ENCODE measurements at places on chromosomes 5 and 9.

- no peak for DNase-seq
Measured at GRCh38 chr9:120942186-120943001, 15.8 kb upstream of the TRAF1 start.

- no peak for DNase-seq
Measured at GRCh38 chr5:19904766-19905165, 83.2 kb downstream of the CDH18 start.

DNA sequence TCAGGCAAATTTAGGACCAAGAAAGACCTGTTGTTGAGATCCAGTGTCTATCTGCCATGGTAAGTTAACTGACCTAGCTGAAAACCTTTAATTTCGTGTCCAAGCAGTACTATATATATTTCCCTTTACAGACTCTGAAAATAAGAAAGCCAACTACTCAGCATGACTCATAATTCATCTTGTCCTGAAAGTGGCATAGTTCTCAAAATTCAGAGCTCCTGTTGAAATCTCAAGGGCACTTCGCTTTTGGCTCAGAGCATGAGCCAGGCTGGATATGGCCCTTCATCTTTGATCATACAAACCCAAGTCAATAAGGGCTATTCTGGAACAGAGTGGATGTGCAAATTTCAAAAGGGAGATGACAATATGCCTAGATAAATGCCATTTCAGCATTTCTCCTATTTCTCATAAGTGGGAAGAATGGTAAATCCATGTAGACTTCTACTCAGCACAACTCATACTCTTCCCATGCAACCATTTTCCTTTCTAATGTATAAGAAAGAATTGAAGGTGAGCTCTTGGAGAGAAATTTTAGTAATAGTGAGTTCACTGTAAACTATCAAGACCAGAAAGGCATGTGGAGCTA is 567.9 kb upstream of the DAB2 start:
- DNase-seq: no peak

DNA sequence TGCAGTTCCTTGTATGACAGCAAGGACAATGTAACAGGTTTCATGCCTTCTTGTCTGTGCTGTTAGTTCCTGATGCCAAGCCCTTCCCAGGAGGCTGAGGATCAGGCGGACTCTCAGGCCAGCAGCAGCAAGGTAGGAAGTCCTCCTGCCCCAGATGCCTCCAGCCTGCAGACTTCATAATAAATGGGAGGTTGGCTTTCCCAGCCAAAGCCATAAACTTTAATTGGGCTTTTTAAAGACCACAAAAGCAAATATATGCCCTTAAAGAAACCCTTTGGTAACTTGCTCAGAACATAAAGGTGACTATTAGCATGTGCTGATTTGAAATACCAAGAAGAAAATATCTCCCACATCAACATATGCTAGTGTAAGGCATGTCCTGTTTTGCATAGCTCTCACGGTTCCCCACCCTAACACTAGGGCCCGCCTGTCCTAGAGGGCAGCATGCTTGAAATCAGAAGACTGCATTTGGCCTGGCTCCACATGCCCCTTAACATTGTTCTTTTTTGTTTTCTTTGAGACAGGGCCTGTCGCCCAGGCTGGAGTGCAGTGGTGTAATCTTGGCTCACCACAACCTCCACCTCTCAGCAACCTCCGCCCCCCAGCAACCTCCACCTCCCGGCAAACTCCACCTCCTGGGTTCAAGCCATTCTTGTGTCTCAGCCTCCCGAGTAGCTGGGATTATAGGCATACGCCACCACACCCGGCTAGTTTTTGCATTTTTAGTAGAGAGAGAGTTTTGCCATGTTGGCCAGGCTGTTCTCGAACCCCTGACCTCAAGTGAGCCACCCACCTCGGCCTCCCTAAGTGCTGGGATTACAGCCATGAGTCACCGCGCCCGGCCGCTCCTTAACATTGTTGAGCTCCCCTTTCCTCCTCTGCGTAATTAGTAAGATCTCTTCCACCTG is 44.6 kb upstream of the FCN1 start:
- DNase-seq: no peak

DNA sequence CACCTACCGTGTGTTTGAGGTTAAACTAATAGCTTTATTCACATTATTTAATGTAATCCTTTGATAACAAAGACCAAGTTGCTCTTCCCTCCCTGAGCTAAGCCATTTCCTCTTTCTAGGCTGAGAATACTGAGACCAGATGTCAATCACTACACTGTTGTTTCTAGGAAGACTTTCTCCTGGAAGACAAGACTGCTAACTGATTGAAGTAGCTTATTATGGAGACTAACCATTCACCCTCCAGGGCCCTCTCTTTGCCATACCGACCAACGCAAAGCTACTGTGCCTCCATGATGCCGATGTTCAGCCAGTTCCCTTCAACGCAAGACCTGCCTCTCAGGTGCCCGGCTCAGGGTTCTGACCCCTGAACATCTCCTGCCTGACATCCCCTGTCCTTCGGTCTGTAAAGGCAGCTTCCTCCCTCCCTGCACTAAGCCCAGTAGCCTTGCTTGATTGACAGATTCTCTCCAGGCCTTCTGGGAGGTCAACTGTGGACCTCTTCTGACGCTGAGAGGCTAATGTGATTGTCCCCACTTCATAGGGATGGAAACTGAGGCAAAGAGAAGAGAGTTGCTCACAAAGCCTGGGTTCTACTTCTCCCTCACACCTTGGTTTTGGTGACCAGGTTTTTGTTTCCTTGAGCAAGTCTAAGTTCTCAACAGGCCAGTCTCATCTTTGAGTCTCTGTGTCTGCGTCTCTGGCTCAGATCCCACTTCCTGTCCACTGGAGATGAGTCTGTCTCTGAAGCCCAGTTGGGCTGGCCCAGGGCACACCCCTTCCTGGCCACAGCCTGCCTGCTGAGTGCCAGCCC is 259.7 kb upstream of the IRX2 start:
- no peak for DNase-seq

GRCh38 chr9:9819886-9820285 is 792.9 kb downstream of the PTPRD start:
- no peak for DNase-seq

DNA sequence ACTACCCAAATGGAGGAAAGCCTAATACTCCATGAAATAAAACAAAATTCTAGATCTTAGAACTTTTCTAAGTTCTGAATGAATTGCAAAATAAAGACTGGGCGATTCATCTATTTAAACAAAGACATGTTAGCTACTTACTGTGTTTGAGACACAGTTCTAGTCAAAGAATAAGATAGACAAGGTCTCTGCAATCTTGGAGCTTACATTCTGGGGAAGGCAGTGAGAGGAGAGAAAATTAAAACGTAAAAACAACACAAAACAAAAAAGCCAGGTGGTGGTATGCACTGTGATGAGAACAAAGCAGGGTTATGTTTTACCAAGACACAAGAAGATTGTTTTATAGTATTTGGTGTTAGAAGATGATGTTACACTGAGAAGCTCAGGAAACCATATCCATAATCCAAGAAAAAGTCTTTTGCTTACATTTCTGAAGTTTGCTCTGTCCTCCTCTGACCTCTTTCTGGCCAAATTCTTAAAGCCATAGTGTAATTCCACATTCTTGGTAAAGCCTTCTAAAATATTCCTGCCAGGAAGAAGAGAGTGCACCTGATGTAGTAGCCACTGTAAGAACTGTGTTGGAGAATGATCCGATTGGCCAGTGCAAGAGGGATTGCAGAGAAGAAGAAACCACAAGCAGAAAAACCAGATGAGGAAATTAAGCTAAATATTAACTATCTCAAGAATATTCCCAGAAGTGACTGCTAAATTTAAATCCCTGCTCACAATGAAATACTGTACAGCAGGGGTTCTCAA is 218.4 kb downstream of the PCSK1 start:
- DNase-seq: no peak

GRCh38 chr9:34823778-34824177 is 113.8 kb upstream of the CCL21 start:
- no peak for DNase-seq

Data from stimulated activated CD4-positive, alpha-beta T cell treated with anti-CD3 and anti-CD28 coated beads, TNF-alpha, amount 100 ng/mL, for 4 hours (primary cell).